Endodermal cell (in vitro differentiated cells): ENCODE measurements at places on chromosomes 7 and 10. TPM values are rescaled to one million over a fixed set of nuclear protein-coding genes. Genes with fewer than 3 reads are reported as not detected.

KCP gene
- 23.5 and 33.3 TPM in 2 replicates for total RNA-seq

CLRN3 gene
- not detected in 2 replicates for total RNA-seq

IKZF1 gene
- total RNA-seq = 0.23 to 0.65 TPM (median 0.44 TPM) in 3 replicates

ZNF786 gene
- 4.2 to 12.6 TPM (median 12.0 TPM) in 3 replicates for total RNA-seq

GPR146 gene
- total RNA-seq = 0.66 and 1.9 TPM in 2 replicates

CHAT gene
- not detected in 3 replicates for total RNA-seq
